ENCODE measurements at places on chromosomes 3 and 15. TPM values are rescaled to one million over a fixed set of nuclear protein-coding genes. Genes with fewer than 3 reads are reported as not detected.

The SLC7A14 gene
- not detected for total RNA-seq

The PLCH1 gene
- 0.59 TPM for total RNA-seq

The RFC4 gene
- 79.5 TPM for total RNA-seq

The STRIT1 gene
- not detected for total RNA-seq

All from T-helper 2 cell treated with Interferon-gamma antibody and Interleukin-4, amounts not matched to agents 100 ng/mL and 5 ng/mL, for 36 hours (primary cell).